ENCODE measurements at places on chromosomes 6 and 20.

- no peak for DNase-seq
Measured at GRCh38 chr6:75154973-75155372, 50.9 kb downstream of the COL12A1 start.

- DNase-seq, result no peak
Measured at GRCh38 chr6:122372647-122373046, 26.8 kb upstream of the HSF2 start.

DNA sequence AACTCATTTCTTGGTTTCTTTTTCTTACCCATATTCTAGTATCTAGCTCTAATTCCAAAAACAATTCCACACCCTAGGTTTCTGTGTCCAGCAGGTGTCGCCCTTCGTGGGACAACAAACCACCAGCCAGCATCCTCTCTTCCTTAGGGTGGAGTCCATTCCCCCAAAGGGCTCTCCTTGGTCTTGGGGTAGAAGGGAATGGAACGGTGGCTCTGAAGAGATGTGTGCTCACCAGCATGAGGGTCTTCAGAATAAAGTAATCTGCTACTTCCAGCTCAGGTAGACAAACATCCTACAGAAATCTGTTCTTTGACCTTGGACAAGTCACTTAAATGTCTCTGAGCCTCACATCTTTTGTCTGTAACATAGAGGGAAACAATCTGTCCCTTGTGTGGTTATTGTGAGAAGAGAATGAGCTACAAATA, 7.2 kb downstream of the HLA-DMB start:
- peak; percentile 87 for DNase-seq

DNA sequence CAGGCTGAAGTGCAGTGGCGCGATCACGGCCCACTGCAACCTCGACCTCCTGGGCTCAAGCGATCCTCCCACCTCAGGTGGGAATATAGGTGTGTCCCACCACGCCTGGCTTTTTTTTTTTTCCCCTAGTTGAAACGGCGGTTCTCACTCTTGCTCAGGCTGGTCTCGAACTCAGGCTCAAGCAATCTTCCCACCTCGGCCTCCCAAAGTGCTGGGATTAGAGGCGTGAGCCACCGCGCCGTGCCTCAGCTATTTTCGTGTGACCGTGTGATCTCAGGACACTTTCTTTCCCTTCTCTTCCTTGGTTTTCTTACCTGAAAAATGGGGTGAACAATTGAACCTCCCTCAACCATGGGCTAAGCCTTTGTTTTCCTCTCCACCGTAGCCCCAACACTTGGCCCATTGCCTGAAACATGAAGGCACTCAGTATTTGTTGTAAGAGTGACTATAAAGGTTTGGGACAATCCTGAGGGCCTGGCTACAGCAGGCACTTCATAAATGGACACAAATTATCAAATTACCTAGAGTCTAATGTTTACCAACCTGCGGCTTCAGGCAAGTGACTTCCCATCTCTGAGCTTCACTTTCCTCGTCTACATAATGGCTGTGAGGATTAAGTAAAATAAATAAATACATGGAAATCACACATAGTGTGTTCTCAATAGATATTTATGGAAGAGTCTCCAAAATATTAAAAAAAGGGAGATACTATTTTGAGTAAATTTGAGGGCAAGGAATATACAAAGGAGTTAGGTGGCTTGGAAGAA, 31.4 kb upstream of the ID1 start:
- no peak for DNase-seq

DNA sequence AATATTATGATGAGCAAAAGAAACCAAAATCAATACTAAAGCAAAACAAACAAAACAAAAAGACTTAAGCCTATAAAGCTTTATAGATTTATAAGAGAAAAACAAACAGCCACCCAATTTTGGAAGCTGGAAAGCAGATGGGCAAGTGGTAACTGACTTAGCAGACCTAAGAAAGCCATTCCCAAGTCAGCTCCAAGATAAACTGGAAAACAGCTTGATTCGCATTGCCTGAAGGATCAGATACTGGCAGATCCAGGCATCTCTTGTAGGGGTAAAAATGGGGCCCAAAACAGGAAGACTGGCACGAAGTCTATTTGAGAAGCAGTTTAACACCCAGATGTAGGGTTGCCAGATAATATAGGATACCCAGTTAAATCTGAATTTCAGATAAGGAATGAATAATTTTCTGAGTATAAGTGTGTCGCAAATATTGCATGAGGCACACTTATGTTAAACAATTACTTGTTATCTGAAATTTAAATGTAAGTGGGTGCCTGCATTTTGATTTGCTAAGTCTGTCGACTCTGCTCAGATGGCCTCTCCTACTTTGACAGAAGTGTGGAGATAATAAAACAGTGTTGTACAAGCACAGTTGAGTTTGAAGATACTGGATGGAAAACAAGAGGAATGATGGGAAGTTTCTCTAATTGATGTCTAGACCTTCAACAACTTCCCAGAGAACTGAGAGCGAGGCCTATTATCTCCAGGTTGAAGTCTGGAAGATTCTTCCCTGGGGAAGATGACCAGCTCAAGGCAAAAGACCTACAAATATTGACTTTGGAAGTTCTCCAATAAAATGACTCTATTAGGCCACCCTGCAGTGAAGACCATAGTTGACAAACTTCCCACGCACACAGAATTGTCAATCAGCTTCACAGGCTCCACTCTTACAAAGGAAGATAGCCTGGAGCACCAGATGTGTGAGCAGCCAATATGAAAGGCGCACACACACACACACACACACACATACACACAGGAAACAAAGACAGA, 113.4 kb downstream of the FAM50B start:
- DNase-seq, result no peak

- DNase-seq, result no peak
Measured at GRCh38 chr20:24418731-24419130, 50.7 kb upstream of the SYNDIG1 start.

DNA sequence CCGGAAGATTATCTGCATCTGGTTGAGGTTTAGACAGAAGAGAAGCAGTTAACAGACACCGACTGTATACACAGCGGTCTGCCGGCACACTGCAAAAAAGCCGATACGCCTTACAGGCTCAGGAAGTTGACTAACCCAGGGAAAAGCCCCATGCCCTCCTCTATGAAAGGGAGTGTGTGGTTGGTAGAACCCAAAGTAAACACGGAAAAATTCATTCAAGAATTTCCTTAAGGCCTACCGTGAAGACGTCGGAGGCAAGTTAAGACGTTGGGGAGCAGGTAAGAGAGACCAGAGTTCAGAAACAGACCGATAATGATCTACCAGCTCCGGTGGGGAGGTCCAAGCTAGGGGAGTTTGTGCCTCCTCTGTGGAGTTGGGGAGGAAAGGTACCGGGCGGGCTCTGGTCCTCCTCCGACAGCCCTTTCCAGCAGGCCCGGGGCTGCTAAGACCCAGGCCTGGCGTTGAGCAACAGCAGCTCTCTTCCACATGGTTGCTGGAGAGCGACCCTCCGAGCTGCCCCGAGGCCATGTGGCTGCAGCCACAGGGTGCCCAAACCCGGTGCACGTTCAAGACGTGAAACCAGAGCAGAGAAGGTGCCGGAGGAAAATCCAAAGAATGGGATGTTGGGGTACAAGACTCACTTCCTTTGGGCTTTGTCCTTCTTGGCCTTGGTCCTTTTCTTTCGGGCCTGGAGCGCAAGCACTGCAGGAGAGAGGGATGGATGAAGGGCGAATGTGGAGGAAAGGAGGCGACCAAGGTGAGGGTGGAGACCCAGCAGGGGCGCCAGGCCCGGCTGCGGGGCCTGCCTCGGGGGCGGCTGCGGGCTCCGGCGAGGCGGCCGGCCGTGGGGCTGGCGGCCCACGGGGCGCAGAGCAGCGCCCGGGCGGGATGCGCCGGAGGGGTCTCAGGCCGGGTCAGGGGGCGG, 809 bp downstream of the SRPK1 start:
- no peak for DNase-seq

DNA sequence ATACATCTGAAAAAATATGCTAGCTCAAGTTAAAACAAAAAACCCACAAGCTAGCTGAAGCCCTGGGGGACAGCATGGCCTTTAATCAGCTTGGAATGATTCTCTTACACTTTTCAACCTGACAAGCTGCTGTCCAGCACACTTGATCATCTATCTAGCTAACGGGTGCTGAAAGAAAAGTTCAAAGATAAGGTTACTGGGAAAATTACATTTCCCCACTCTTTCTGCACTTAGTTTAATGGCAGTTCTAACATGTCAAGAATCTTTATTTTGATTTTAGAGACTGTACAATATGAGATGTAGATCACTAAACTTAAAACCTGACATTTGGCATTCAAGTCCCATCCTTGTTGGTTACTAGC, 53.4 kb downstream of the STK4 start:
- no peak for DNase-seq

DNA sequence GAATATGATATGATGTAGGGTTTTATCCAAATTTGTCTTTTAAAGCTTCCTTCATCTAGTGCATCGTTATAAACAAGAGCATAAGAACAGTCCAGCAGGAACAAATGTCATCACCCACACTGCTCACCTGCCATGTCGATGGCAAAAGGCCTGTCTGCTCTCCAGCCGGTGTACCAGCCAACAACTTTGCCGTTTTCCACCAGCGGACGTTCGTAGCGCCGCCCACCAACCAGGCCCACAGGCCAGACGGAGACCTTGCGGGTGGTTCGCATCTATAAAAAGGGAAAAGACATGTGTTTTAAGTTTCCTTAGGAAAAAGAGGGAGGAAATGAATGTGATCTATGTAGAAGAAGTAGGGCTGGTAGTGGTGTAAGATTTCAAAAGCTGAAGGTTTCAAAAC, 62.9 kb downstream of the B3GAT2 start:
- DNase-seq, result no peak

GRCh38 chr6:144667532-144668503, 382.7 kb downstream of the UTRN start:
- no peak for DNase-seq

- no peak for DNase-seq
Measured at GRCh38 chr6:36546308-36546919, 865 bp downstream of the STK38 start.

- DNase-seq, result no peak
Measured at GRCh38 chr6:47321577-47321976, 11.9 kb upstream of the TNFRSF21 start.

GRCh38 chr20:48926821-48927220, 5.3 kb downstream of the ARFGEF2 start:
- no peak for DNase-seq

DNA sequence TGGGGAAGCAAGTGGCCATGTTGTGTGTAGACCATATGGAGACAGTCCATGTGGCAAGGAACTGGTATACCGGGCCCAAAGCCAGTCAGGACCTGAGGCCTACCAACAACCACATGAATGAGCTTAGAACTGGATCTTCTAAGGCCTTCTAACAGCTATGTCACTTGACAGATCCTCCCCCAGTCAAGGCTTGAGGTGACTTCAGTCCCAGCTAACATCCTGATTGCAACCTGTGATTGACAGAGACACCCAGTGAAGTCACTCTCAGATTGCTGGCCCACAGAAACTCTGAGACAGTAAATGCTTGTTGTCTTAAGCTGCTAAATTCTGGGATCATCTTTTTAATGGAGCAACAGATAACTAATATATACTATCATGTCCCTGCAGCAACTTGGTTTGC, 32.9 kb downstream of the AHI1 start:
- no peak for DNase-seq

GRCh38 chr6:53216301-53216700, 67.7 kb upstream of the GCM1 start:
- DNase-seq, result no peak

DNA sequence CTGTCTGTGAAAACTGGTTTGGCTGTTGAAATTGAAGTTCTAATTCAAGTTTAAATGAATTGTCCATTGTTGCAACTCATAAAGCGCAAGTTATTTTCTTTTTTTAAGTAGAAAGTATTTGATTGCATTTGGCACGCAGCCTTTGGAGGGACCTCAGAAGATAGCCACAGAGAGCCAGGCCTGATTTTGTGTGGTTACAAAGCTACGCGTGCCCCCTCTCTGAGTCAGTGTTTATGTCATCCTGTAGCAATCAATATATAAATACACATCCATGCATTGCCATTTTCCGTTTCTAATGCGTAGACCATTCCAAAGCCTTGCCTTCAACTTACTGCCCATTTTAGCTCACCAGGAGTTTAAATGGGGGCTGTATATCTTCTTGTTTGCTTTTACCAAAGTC, 173.2 kb downstream of the TMEM242 start:
- DNase-seq, result no peak

DNA sequence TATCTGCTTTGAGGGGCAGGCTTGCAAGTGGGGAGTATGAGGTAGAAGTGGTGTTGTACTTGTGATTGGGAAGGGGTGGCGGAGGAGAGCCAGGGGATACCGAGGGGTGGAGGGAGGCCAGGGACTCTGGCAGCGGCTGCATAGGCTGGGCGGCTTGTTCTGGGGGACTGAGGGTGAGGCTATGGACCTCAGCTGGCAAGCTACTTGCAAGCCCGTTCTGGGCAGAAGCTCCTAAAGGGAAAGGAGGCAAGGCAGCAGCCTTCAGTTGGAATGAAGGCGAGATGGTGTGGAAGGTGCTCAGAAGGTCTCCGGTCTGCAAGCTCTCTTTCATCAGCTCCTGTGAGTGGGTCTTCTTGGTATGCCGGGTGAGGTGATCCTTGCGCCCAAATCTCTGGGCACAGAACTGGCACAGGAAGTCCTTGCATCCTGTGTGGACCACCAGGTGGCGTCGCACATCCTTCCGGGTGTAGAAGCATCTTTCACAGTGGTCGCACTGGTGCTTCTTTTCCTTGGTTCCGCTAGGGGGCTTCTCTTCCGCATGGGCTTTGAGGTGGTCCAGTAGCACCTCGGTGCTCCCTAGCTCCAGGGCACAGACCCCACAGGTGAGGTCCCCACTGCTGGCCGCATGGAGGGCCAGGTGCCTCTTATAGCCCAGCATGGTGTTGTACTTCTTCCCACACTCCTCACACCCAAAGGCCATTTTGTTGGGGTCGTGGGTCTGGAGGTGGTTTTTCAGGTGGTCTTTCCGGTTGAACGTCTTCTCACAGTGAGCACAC, 66.0 kb downstream of the PLAGL1 start:
- DNase-seq, result peak; percentile 72

- no peak for DNase-seq
Measured at GRCh38 chr6:33758815-33759216, 12.1 kb upstream of the IP6K3 start.

DNA sequence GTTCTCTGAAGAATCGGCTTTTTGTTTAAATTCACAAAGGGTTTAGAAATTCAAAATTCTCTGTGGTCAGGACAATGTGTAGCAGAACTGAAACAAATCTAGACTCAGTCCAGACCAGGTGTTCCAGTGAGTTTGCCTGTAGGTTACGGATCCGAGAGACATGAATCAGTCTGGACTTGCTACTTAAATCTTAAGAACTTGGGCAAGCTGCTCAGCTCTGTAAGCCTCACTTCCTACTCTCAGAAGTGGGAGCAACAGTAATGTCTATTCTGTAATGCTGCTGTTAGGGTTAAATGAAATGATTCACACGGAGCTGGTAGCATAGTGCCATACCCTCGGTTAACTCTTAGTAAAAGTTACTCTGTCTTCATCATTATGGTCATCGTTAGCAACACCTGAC, 37.7 kb downstream of the HECA start:
- no peak for DNase-seq

GRCh38 chr20:50561379-50562078, 51.3 kb downstream of the PTPN1 start:
- no peak for DNase-seq

- DNase-seq, result no peak
Measured at GRCh38 chr6:11324453-11325015, 92.1 kb upstream of the NEDD9 start.

All from tibial artery (tissue), 4 donors.